ENCODE measurements at places on chromosomes 13 and 19. TPM values are rescaled to one million over a fixed set of nuclear protein-coding genes. Genes with fewer than 3 reads are reported as not detected.

IL17D gene
- total RNA-seq, result 1.1 TPM

GRCh38 chr13:113140677-113141600, 17.5 kb upstream of the PROZ start:
- no peak overlapping the region for H3K4me3 ChIP-seq
- no peaks in the 10 kb centered on the region for H3K27me3 ChIP-seq
- DNase-seq, result no peak
- no peaks in the 10 kb centered on the region for H3K4me1 ChIP-seq
- no peak overlapping the region for H3K27ac ChIP-seq

- H3K27ac ChIP-seq, result no peak within 1 kb of the TSS
- peak; percentile 86 for DNase-seq
- peak within 1 kb of the TSS; percentile 29 for H3K4me3 ChIP-seq
- no peaks in the 10 kb centered on the region for H3K4me1 ChIP-seq
- H3K36me3 ChIP-seq, result no peaks in the 10 kb centered on the region
- peaks cover 73% of the 10 kb centered on the region for H3K27me3 ChIP-seq
These were observed at the start of gene CAMSAP3 for GRCh38 chr19:7595466-7596133. TSS of gene CAMSAP3 (plus strand) at chr19:7595863. CDS start at chr19:7596003, 140 bp downstream.

GRCh38 chr13:32233062-32233461, 82.1 kb downstream of the ZAR1L start:
- no peak overlapping the region for H3K27ac ChIP-seq
- no peak overlapping the region for H3K4me3 ChIP-seq
- no peaks in the 10 kb centered on the region for H3K4me1 ChIP-seq

DNA sequence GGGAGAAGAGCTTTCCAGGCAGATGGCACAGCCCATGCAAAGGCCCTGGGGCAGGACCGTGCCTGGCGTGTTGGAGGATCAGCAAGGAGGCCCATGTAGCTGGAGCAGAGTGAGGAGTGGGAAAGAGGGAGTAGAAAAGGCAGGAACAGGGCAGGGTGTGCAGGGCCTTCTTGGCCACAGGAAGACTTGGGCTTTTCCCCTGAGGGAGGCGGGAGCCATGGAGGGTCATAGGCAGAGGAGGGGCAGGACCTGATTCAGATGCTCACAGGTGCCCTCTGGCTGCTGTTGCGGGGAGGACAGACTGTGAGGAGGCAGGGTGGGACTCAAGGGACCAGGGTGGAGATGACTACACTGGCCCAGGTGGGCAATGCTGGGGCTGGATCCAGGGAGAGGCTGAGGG, 13.8 kb upstream of the PTPRS start:
- no peak overlapping the region for H3K4me3 ChIP-seq
- H3K27me3 ChIP-seq, result peaks cover 79% of the 10 kb centered on the region
- no peaks in the 10 kb centered on the region for H3K36me3 ChIP-seq

DPY19L3 gene
- 44.9 TPM for total RNA-seq

DNA sequence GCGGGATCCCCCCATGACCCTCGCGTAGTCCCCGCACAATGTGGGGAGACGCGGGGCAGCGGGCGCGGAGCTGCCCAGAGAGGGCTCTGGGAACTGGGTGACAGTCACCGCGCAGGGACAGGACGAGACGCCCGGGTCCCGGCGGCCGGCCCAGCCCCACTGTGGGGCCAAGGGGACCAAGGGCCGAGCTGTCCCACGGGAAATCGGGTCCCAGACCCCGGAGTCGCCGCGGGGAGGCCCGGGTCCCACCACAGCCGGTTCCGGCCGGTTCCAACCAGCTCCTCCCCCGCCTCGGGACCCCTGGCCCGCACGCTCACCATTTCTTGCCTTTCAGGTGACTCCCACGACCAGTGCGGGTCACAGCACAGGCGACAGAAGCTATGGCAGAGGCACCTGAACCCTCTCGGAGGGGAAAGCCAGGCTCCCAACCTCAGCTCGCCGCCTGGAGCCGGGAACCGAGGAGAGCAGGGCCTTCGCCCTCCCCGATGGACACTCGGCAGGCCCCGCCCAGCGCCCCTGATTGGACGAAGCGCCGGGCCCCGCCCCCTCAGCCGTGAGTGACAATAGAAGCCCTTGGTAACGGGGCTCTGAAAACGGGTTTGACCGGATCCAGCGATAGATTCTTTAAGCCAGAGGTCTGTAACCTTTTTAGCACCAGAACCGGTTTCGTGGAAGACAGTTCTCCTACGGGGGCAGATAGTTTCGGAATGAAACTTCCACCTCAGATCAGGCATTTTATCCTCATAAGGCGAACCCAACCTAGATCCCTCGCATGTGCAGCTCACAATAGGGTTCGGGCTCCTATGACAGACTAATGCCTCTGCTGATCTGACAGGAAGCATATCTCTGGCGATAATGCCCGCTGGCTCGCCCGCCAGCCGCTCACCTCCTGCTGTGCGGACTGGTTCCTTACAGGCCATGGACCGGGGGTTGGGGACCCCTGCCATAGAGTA, at the start of gene ZNF433:
ZNF433 (minus strand) TSS at position 460 of the 953 bp plus-strand sequence; CDS start at position 320, 140 bp downstream.
- H3K27me3 ChIP-seq, result no peaks in the 10 kb centered on the region
- H3K4me1 ChIP-seq, result no peaks in the 10 kb centered on the region
- peak within 1 kb of the TSS; percentile 90 for H3K4me3 ChIP-seq
- H3K36me3 ChIP-seq, result no peaks in the 10 kb centered on the region

CYP4F2 gene
- total RNA-seq, result not detected

- no peaks in the 10 kb centered on the region for H3K36me3 ChIP-seq
- DNase-seq, result no peak
- H3K4me1 ChIP-seq, result no peaks in the 10 kb centered on the region
- no peaks in the 10 kb centered on the region for H3K27me3 ChIP-seq
These were observed 32.2 kb downstream of the CNMD start for GRCh38 chr13:52707375-52707774.

DNA sequence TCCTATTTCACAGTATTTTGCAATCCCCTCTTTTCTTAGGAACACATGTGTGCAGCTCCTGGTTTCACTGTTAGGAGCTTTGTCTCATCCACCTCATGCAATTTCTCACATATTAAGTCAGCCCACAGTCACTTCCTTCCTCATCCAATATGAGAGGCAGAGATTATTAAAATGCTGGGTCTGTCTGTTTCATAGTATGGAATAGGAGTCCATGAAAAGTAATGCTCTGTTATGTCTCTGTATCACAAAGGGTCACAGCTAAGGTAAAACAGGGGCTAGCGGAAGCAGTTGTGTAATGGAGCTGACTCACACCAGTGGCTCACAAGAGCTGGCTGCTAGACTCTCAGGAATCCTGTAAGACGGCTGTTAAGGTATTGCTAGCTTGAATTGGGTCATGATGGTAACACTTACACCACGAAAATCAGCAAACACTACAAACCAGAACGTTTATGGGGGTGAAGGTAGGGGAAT, 216.5 kb downstream of the EFNB2 start:
- no peak overlapping the region for H3K4me3 ChIP-seq
- no peak overlapping the region for H3K27ac ChIP-seq
- H3K4me1 ChIP-seq, result no peaks in the 10 kb centered on the region
- H3K36me3 ChIP-seq, result no peaks in the 10 kb centered on the region
- DNase-seq, result peak; percentile 62

DNA sequence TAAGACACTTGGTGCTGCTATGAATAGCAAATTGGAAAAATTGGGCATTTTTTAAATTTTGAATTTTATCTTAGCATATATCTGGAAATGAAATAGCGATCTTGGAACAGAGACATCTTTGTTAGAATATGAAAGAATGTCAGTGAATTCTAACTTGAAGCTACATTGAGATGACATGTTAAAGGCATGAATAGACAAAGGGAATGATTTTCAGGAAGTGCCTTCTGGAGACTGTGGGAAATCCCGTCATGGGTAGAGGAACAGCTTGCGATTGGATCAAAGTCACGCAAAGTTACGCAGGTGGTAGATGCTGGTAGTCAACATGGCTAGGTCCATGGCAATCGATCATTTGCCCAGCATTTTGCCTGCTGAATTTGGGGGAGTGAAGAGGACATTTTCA, 43.5 kb downstream of the LRCH1 start:
- no peaks in the 10 kb centered on the region for H3K4me1 ChIP-seq
- H3K36me3 ChIP-seq, result no peaks in the 10 kb centered on the region
- no peak for DNase-seq
- H3K27me3 ChIP-seq, result no peaks in the 10 kb centered on the region

ZNF649 gene
- total RNA-seq, result 8.7 TPM

DNA sequence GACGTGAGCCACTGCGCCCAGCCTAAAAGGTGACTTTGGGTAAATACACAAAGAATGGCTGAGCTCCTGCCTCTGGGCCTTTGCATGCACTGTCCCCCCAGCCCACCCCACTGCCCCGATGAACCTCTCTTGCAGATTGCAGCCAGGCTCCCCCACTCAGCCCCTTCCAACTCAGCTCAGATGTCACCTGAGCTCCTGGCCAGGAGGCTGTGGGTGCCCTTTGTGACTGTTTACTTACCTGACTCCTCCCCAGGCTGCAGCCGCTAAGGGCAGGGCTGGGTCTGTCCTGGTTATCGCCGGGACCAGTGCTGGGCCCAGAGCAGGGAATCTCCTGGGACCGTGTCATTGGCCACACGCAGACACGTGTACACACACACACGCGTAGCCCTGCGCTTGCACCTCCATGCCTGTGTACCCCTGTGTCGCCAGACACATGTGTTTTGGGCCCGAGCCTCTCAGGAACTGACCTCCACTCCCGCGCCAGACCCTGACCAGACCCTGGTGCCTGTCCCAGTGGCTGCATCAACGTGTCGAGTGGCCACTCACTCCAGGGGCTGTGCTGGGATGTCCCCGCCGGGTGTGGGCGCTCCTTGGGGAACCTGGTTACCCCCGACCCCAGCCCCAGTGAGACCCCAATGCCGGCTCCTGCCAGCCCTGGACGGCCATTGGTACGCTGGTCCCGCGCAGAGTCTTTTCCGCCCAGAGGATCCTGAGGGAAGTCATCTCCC, 18.7 kb downstream of the EFNA2 start:
- H3K36me3 ChIP-seq, result no peaks in the 10 kb centered on the region
- no peaks in the 10 kb centered on the region for H3K27me3 ChIP-seq
- DNase-seq, result no peak

- H3K36me3 ChIP-seq, result no peaks in the 10 kb centered on the region
- no peaks in the 10 kb centered on the region for H3K4me1 ChIP-seq
- peak overlapping the region; percentile 51 for H3K27ac ChIP-seq
- no peak overlapping the region for H3K4me3 ChIP-seq
These were observed 11.8 kb downstream of the RASA3 start for GRCh38 chr13:114120591-114121011.

DNA sequence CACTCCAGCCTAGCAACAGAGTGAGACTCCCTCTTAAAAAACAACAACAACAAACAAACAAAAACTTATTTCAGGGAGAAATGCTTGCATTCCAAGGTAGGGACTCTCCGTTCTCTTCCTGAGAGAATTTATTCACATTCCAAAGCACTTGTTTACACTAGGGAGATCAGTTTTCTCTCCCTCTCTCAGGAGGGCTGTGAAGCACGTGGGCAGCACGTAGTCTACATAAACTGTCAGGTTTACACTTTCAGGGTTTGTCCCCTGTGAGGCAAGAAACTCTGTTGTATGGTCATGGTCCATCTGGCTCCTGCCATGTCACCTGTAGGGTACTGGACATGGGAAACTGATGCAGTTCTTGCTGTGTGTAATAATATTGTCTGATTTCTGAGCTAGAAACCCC, 31.6 kb downstream of the WDR87 start:
- no peaks in the 10 kb centered on the region for H3K4me1 ChIP-seq
- DNase-seq, result no peak
- H3K27ac ChIP-seq, result no peak overlapping the region
- H3K4me3 ChIP-seq, result no peak overlapping the region
- no peaks in the 10 kb centered on the region for H3K36me3 ChIP-seq
- H3K27me3 ChIP-seq, result no peaks in the 10 kb centered on the region

All from left lung (tissue), 14 donors.